NCI-H1105 (cell line): ENCODE measurements at places on chromosomes 6 and 20.

DNA sequence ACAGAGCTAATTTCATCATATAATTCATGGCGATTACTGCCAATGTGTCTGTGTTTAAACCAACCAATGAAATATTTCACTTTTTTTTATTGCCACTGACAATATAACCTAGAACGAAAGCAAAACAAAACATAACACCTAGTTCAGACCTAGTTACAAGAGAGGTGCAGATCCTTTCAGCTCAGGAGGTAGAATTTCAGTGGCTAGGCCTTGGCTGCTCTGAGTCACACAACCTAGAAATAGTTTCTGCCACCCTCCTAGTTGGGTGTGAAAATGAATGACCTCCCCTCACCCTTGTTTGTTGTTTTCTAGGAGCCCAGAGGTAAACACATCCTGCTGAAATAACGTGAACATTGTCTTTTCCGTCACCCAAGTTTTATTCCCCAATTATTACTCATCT is 356.3 kb downstream of the HTR1B start:
- no peak for DNase-seq

- no peak for DNase-seq
Measured at GRCh38 chr20:50009521-50010454, 27.0 kb downstream of the SNAI1 start.

- no peak for DNase-seq
Measured at GRCh38 chr20:22833851-22834250, 201.3 kb upstream of the SSTR4 start.

- no peak for DNase-seq
Measured at GRCh38 chr20:53974785-53975555, 95.4 kb downstream of the BCAS1 start.

GRCh38 chr6:22413681-22414311 is 117.0 kb upstream of the PRL start:
- DNase-seq: no peak
